Activated T-helper 1 cell treated with anti-CD3 and anti-CD28 coated beads, Interleukin-12 subunit alpha, Interleukin-12 subunit beta, Interleukin-2, Interleukin-4 antibody, amounts not matched to agents 30 ng/mL and 10 ng/mL and 1 ng/mL, durations not matched to agents 14 hours and 24 hours and 36 hours (primary cell): ENCODE measurements at places on chromosomes 7 and 10. TPM values are rescaled to one million over a fixed set of nuclear protein-coding genes. Genes with fewer than 3 reads are reported as not detected.

Gene VSTM4
- 0.20 and 0.23 TPM in 2 replicates for total RNA-seq

Gene CPA4
- not detected in 2 replicates for total RNA-seq

Gene OR13A1
- total RNA-seq, result not detected in 2 replicates

Gene SPDYE18
- 0.44 and 0.54 TPM in 2 replicates for total RNA-seq

Gene LOXL4
- not detected in 2 replicates for total RNA-seq
